ENCODE measurements at places on chromosomes 3 and 15.

DNA sequence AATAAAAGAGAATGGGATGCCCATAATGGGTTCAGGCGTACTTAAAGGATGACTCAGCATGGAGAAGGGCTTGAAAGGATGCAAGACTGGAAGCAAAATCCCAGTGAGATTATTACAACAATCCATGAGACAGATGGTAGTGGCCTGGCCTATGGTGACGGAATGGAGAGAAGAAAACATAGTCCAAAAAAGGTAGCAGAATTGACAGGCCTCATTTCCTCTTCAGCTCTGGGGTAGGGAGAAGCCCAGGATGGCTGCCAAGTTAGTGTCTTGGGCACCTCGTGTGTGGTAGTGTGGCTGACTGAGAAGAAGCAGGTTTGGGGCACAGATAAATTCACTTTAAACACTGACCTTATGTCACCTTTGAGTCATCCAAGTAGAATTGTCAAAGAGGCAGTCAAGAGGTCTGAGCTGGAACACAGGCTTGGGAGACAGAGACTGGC lies 18.1 kb downstream of the MB21D2 start:
- H3K27ac ChIP-seq, result no peak overlapping the region
- H3K4me3 ChIP-seq, result no peak overlapping the region
- DNase-seq, result no peak
- H3K36me3 ChIP-seq, result no peaks in the 10 kb centered on the region
- H3K27me3 ChIP-seq, result no peaks in the 10 kb centered on the region

DNA sequence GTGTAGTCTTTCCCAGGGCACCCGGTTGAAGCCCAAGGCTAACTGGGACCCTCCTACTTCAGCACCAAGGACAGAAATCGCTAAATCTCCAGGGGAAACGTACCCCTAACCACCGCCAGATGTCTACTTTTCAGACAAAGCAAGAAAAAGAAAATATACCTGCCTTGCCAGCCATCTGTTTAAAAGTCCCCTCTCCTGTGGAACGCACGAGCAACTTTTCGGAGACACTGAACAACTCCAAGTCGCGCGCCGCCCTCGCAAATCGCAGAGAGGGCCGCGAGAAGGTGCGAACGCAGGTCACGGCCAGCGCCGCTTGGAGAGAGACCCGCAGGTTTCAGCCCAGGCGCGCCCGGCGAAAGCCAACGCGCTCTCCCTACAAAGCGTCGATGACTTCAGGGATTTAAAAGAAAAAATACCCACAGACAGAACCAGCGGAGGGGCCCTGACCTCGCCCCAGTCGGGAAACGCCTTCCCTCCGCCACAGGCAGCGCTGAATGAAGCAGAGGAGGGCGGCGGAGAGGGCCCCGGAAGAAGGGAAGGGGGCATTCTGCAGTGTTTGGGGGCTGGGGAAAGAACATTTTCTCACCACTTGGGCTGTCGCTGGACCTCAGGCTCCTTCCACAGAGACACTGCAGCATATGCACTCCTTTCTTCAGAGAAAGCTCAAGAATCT lies 213.1 kb downstream of the FGF12 start:
- H3K4me3 ChIP-seq, result peak overlapping the region; percentile 62
- H3K27me3 ChIP-seq, result peaks cover 38% of the 10 kb centered on the region
- H3K36me3 ChIP-seq, result no peaks in the 10 kb centered on the region
- DNase-seq, result no peak

DNA sequence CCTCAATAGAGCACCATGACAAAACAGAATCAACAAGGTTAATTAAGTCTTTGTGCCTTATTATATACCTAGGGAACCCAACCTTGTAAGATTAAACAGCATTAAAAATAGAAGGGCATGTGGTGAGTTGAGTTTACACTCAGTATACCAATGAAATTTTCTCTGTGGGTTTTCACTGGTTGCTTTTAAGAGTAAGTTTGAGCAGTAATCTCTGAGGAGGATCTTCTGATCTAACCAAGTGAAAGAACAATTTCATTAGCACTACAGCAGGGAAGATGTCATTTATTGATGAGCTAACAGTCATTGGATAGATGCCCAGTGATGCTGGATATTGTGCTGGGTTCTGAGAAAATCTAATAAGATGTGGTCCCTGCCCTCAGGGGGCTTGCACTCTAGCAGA lies 26.9 kb upstream of the AKAP13 start:
- H3K36me3 ChIP-seq, result no peaks in the 10 kb centered on the region
- H3K27ac ChIP-seq, result peak overlapping the region; percentile 82
- peaks cover 43% of the 10 kb centered on the region for H3K4me1 ChIP-seq
- DNase-seq, result no peak
- no peak overlapping the region for H3K4me3 ChIP-seq

- no peak for DNase-seq
- H3K4me3 ChIP-seq, result no peak overlapping the region
- peaks cover 24% of the 10 kb centered on the region for H3K4me1 ChIP-seq
- no peaks in the 10 kb centered on the region for H3K27me3 ChIP-seq
- H3K36me3 ChIP-seq, result no peaks in the 10 kb centered on the region
These were observed 59.2 kb upstream of the HERC1 start for GRCh38 chr15:63892794-63893441.

- H3K27ac ChIP-seq, result no peak overlapping the region
- no peaks in the 10 kb centered on the region for H3K27me3 ChIP-seq
- no peaks in the 10 kb centered on the region for H3K4me1 ChIP-seq
- H3K4me3 ChIP-seq, result no peak overlapping the region
- H3K36me3 ChIP-seq, result no peaks in the 10 kb centered on the region
These were observed 955.3 kb downstream of the EPHA3 start for GRCh38 chr3:90062631-90063200.

- no peaks in the 10 kb centered on the region for H3K36me3 ChIP-seq
- DNase-seq, result no peak
- no peak overlapping the region for H3K4me3 ChIP-seq
- H3K27ac ChIP-seq, result no peak overlapping the region
These were observed 6.5 kb upstream of the UTS2B start for GRCh38 chr3:191336833-191337232.

GRCh38 chr3:150759947-150760346 lies 3.0 kb downstream of the SIAH2 start:
- no peak for DNase-seq
- H3K36me3 ChIP-seq, result no peaks in the 10 kb centered on the region
- H3K27ac ChIP-seq, result no peak overlapping the region
- peak overlapping the region; percentile 71 for H3K4me3 ChIP-seq

DNA sequence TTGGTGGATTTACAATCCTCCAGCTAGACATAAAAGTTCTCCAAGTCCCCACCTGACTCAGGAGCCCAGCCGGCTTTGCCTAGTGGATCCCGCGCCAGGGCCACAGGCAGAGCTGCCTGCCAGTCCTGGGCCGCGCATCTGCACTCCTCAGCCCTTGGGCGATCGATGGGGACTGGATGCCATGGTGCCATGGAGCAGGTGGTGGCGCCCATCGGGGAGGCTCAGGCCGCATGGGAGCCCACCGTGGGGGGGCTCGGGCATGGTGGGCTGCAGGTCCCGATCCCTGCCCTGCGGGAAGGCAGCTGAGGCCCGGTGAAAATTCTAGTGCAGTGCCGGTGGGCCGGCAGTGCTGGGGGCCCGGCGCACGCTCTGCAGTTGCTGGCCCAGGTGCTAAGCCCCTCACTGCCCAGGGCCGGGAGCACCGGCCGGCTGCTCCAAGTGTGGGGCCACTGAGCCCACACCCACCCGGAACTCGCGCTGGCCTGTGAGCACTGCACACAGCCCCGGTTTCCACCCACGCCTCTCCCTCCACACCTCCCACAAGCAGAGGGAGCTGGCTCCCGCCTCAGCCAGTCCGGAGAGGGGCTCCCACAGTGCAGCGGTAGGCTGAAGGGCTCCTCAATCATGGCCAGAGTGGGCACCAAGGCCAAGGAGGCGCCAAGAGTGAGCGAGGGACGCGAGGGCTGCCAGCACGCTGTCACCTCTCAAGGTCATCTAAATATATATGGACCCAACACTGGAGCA lies 38.8 kb upstream of the IGSF11 start:
- no peaks in the 10 kb centered on the region for H3K36me3 ChIP-seq
- H3K27ac ChIP-seq, result no peak overlapping the region
- no peaks in the 10 kb centered on the region for H3K27me3 ChIP-seq

GRCh38 chr3:45055411-45056143 lies 29.5 kb downstream of the CLEC3B start:
- H3K27me3 ChIP-seq, result no peaks in the 10 kb centered on the region
- H3K27ac ChIP-seq, result no peak overlapping the region
- no peak for DNase-seq
- no peaks in the 10 kb centered on the region for H3K36me3 ChIP-seq
- H3K4me1 ChIP-seq, result peaks cover 60% of the 10 kb centered on the region

DNA sequence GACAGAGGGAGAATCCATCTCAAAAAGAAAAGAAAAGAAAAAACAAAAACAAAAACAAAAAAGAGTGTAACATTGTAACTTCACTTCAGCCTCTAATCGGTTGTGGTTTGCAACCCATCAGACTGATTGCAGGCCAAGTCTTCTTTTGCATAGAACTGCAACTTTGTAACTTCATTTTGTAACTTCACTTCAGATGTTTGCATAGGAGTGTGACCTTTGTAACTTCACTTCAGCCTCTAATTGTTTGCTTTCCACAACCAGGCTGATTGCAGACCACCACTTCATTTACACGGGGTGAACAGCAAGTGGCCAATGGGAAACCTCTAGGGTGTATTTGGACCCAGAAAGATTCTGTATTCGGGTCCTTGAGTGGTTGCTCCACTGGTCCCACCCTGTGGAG lies 79.1 kb upstream of the CHMP2B start:
- no peak for DNase-seq
- H3K4me3 ChIP-seq, result no peak overlapping the region
- H3K36me3 ChIP-seq, result no peaks in the 10 kb centered on the region
- no peaks in the 10 kb centered on the region for H3K4me1 ChIP-seq

GRCh38 chr3:56118968-56119367 lies 349.3 kb downstream of the ERC2 start:
- no peaks in the 10 kb centered on the region for H3K36me3 ChIP-seq
- no peaks in the 10 kb centered on the region for H3K27me3 ChIP-seq
- no peaks in the 10 kb centered on the region for H3K4me1 ChIP-seq

GRCh38 chr3:14335774-14336748 lies 66.3 kb upstream of the SLC6A6 start:
- H3K27ac ChIP-seq, result no peak overlapping the region
- DNase-seq, result no peak

GRCh38 chr3:196124608-196125007 lies 42.7 kb upstream of the TFRC start:
- no peak overlapping the region for H3K4me3 ChIP-seq
- H3K27ac ChIP-seq, result no peak overlapping the region
- H3K27me3 ChIP-seq, result no peaks in the 10 kb centered on the region
- no peaks in the 10 kb centered on the region for H3K36me3 ChIP-seq
